IPS DF 19.7 (cell line): ENCODE measurements at places on chromosomes 7 and 10.

GRCh38 chr10:104300736-104301292 is 31.8 kb downstream of the GSTO2 start:
- no peak for DNase-seq

GRCh38 chr10:72754275-72755032 is 62.5 kb downstream of the MCU start:
- no peak for DNase-seq

GRCh38 chr10:19932806-19933371 is 116.7 kb downstream of the PLXDC2 start:
- no peak for DNase-seq

GRCh38 chr7:140176811-140177702 is at the start of gene KDM7A:
TSS of gene KDM7A (minus strand) at chr7:140176983. CDS start at chr7:140176937, 46 bp downstream.
- no peak for DNase-seq

DNA sequence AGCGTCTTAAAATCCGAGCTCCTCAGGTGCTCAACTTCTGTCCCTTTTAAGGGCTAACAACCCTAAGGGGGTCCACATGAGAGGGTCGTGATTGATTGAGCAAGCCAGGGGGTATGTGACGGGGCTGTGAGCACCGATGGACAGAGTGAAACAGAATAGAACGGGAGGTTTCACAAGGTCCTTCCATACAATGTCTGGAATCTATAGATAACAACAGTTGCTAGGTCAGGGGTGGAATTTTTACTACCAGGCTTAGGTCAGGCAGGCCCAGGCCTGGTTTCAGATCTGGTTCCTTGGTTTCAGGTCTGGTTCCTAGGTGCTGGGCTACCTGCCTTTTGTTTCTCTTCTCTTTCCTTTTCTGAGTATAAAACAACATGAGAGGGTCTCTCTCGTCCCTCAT is 80.9 kb downstream of the PTN start:
- DNase-seq: no peak

- no peak for DNase-seq
Measured at GRCh38 chr7:106750773-106751172, 89.8 kb upstream of the CCDC71L start.

DNA sequence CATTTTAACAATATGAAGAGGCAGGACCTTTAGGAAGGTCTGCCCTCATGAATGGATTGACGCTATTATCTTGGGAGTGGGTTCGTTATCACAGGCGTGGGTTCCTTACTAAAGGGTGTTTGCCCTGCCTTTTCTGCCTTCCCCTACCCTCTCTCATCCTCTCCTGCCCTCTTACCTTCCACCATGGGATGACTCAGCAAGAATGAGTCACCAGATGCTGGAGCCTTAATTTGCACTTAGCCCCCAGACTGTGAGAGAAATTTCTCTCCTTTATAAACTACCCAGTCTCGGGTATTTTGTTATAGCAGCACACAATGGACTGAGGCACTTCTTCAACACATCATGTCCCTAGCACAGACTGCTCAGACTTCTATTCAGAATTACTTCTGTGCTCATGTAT is 31.4 kb upstream of the ZNF32 start:
- DNase-seq: no peak

DNA sequence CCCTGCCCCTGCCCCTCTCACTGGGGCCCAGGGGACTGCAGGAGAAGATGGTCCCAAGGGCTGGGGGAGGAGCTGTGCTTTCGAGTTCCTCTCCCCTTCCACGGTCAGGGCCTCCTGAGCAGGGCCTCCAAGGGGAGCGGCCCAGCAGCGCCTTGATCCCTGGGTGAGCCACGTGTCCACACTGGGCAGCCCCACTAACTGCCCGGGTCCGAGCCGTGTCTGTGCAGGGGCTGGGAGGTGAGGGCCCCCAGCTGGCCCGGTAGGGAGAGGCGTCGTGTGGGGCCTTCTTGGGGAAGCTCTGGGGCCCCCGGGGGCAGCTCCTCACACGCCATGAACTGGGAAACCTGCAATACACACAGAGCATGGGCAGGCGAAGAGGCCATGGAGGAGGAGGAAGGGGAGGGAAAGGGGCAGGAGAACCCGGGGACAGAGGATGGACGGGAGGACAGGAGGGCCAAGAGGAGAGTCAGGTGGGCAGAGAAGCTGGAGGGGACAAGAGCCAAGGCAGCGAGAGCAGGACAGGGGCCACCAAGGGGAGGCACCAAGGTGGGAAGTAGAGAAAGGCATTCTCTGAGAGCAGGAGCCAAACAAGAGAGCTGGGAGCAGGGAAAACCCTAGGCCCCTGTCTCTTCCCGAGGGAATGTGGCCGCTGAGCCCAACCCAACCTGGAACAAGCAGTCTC is 32.8 kb downstream of the KCNH2 start:
- no peak for DNase-seq

DNA sequence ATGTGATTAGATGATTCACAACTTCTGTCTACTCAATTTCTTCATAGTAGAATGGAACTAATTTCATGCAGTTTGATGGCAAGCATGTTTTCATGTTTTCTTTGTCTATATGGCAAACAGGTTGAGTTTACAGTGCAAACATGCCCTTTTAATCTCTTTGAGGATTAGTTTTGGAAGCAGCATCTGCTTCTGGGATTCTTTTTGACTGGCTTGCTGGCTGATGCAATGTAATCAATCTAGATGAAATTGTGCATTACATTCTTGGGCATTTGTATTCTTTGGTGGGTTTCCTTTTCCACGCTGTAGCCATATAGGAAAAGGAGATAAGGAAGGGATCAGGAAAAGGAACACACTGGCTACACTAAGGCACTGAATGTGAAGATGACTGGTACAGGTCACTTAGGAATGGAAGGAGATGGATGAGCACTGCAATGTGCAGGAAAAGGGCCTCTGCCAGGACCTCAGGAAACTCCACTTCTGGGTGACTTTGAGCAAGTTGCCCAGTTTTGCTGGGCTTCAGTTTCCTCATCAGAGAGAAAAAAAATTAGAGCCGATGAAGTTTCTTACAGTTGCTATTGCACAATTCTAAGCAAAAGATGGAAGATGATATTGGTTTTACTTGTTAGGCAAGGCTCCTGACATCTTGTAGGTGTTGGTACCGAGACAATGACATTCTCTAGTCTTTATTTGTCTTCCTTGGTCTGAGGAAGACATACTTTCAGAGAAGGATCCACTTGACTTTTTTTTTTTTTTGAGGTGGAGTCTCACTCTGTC is 269.1 kb downstream of the SUGCT start:
- no peak for DNase-seq

DNA sequence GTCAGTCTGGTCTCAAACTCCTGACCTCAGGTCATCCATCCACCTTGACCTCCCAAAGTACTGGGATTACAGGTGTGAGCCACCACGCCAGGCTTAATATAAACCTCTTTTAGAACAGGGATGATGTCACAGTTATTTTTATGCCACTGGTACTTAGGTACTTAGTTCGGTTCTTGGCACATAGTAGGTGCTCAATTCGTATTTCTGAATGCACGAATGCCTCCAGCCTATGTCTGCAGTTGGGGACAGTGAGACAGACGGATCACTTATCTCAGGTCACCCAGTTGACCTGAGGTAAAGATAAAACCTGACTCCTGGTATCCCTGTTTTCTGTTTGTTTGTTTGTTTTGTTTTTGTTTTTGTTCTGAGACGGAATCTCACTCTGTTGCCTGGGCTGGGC is 6.1 kb upstream of the NAT16 start:
- DNase-seq: no peak

- DNase-seq: no peak
Measured at GRCh38 chr10:49830846-49831245, 68.7 kb upstream of the OGDHL start.

GRCh38 chr10:44902941-44903545 is 8.1 kb upstream of the TMEM72 start:
- DNase-seq: no peak

DNA sequence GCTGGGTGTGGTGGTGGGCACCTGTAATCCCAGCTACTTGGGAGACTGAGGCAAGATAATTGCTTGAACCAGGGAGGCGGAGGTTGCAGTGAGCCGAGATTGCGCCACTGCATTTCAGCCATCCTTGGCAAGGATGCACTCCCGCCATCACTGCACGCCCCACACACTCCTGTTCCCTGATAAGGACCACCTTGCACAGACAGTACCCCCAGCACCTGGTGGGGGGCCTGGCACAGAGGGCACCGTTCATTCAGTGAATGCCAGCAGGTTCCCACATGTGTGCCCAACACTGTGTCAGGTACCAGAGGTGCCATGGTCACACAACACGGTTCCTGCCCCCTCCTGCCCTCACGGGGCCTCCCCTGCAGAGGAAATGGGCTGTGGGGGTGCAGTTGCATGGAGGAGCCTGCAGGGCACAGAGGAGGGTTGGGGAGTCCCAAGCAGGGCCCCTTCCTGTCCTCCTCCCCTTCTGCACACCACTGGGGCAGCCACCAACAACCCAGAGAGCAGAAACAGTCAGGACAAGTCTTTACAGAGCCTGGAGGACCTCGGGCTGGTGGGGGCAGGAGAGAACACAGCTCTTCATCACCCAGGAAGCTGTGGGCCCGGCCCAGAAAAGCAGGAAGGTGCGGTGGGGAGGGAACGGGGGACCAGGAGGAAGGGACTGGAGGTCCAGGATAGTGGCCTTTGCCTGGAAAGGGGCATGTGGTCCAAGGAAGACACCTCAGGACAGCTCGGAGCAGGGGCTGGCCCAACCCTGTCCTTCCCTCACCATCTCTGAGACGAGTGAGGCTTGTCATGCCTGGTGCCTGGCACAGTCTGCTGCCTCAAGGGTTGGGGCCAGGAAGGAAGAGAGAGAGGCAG is 7.1 kb downstream of the CRYGN start:
- no peak for DNase-seq

DNA sequence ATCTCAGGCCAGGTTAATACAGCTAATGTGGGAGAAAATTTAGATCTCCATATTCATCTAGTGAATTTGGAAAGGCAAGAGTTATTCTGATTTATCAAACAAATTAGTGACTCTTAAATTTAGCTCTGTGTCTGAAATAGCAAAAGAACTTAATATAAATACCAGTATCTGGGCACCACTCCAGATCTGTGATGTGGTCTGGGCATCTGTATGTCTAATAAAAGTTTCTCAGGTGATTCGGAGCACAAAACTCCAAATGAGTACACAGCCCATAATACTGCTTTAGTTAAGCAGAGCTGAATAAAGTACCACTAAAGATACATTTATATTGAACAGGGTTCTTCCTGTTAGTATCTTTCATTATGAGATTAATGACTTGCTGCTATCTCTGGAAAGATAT is 261.4 kb downstream of the BAMBI start:
- DNase-seq: no peak
